ENCODE measurements at places on chromosomes 16 and 17.

GRCh38 chr17:69851736-69852135 is 223.3 kb upstream of the KCNJ16 start:
- no peak for DNase-seq

DNA sequence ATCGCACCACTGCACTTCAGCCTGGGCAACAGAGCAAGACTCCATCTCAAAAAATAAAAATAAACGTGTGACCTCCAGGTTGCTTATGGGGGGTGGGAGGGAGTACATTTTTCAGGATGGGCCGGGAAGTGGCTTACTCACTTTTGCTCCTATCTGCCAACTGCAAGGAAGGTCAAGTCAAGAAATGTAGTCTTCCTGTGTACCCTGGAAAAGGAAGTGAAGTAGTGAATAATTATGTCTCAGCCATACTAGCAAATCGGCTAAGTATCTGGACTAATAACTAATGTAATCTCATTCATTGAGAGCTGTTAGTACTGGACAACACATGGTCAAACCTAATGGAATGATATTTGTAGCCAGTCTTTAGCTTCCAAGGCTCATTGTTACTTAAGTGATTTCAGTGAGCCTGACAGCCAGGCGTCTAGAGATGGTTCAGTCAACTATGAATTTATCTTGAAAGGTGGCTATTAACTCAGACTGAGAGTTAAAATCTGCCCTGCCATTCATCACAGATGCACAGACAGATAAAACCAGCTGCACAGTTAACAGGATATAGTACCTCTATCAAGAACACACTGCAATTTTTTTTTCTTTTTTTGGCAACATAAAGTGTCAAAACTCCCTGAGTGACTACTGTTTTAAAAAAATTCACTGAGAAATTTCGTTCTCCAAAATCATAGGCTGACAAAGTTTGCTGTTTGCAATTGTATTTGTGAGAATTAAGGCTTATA is 3.7 kb upstream of the TACO1 start:
- no peak for DNase-seq

GRCh38 chr16:10738231-10739077 is 5.2 kb upstream of the NUBP1 start:
- DNase-seq, result no peak

GRCh38 chr16:9797306-9797705 is 384.9 kb downstream of the GRIN2A start:
- no peak for DNase-seq

DNA sequence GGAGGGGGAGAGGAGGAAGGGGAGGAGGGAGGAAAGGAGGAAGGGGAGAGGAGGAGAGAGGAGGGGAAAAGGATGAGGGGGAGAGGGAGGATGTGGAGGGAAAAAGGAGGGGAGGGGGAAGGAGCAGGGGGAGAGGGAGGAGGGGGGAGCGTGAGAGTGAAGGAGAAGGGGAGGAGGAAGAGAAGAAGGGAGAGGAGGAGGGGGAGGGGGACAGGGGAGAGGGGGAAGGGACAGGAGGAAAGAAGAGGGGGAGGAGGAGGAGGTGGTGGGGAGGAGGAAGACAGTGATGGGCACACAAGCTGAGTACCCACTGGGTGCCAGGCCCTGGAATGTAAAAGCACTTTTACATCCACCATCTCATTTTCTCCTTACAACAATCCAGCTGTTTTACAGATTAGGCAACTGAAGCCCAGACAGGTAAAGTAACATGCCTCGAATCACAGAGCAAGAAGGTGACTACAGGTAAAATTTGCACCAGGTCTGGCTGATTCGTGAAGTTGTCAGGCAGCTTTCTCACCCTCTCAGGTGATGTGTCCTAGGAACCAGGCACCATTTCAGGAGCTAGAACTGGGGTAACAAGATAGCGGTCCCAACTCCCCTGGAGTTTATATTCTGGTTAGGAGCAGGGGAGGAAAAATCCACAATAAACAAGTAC is 10.0 kb upstream of the LITAF start:
- DNase-seq, result no peak

DNA sequence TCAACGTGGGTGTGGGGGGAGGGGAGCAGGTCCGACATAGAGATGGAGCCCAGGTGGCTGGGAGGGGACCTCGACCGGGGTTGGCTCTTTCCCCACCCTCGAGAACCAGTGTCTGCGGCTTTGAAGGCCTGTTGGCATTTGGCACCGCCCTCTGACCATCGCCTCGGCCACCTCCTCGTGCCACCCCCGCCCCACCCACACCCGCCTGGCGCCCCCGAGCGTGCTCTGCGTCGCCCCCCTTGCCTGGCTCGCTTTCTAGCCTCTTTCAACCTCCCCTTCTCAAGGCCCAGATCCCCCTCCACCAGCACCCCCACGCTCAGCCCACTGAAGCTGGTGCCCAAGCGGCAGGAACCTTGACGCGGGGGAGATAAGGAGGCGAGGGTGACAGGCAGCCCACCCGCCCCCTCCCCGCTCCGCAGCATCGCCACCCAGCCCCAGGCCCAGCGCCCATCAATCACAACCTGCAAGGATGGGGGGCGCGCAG is 619 bp downstream of the CACNB1 start:
- no peak for DNase-seq

DNA sequence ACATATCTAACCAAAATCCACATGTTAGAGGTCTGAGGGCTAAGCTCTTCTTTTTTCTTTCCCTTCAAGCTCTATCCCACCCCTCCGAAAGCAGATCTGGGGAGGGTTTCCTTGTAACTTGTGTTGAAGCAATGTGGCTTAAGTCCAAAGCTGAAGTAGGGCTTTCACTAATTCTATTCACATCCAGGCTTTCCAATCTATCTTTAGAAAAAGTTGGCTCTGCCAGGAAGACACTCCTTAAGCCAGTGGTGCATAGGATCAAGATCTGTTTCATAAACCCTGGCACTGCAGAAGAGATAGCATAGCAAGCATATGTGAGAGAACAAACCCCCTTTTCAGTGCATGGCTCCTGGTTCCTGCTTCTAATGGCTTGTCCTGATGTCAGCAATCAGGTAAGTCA is 34.9 kb upstream of the DHX40 start:
- no peak for DNase-seq

GRCh38 chr17:64130559-64131001 is 636 bp upstream of the ERN1 start:
- peak; percentile 69 for DNase-seq

GRCh38 chr17:73478768-73479424 is 165.3 kb downstream of the SDK2 start:
- DNase-seq, result no peak

GRCh38 chr17:20787281-20787680 is 207.8 kb downstream of the CDRT15L2 start:
- no peak for DNase-seq

DNA sequence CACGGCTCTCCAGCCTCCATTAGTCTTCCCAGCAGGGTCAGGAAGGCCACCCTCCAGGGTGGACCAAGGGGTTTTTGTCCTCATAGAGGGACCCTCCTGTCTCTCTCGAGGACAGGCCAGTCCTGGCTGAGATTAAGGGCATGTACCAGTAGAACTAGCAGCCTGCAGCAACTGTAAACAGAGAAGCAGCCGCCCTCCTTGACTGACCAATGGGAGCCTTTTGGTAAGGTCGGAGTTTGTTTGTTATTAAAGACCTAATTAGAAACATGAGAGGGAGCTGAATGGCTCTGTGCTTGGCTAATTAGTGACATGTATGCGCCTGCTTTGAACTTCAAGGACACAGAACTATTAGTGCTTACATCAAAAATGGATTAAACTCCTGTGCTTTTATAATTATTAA is 80.0 kb downstream of the CCDC182 start:
- DNase-seq, result no peak

GRCh38 chr16:51237207-51237606 is 86.1 kb upstream of the SALL1 start:
- DNase-seq, result no peak

DNA sequence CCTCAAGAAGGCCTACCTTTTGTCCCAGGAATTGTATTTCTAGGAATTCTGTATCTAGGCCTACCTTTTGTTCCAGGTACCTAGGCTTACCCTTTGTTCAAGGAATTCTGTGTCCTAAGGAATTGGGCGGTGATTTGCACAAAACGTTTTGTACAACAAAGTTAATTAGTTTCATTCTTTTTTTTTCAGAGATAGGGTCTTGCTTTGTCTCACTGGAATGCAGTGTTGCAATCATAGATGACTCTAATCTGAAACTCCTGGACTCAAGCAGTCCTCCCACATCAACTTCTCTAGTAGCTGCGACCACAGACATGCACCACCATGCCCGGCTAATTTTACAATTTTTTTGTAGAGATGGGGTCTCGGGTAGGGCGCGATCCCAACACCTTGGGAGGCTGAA is 7.0 kb downstream of the CDR2L start:
- DNase-seq, result no peak

- DNase-seq, result no peak
Observed at GRCh38 chr17:46928467-46929261, 5.7 kb downstream of the GOSR2 start.

DNA sequence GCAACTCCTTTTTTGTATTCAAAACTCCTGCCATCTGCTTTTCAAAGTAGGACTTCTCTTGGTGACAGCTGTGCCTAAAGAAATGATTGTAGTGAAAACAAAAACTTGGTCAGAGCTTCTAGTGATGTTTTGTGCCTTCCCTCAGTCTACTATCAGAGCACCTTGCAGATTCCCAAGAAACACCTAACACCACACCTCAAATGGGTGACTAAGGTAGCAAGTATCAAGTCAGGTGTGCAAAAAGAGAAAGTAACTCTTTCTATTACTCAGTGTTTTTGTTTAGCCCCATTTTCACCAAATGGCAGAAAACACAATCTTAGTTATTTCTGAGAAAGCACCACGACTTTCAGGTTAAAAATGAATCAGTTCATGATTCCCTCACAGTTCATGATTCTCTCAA is 2.0 kb upstream of the PMFBP1 start:
- DNase-seq, result no peak

DNA sequence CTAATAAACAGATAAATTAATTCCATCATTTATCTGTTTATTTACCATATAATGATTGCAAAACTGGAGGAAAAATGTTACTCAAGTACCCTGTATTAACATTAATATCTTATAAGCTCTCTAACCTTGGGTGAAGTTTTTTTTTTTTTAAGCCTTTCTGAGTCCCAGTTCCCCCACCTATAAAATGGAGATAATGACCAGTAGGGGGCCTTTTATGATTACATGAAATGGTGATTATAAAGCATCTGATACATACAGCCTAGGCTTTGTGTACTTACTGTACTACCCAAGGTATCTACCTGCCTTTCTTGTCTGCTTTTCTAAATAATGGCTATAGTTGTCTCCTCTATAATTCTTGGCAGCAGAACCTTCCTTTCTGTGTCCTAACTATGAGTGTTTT is 22.6 kb downstream of the LRRC36 start:
- no peak for DNase-seq

DNA sequence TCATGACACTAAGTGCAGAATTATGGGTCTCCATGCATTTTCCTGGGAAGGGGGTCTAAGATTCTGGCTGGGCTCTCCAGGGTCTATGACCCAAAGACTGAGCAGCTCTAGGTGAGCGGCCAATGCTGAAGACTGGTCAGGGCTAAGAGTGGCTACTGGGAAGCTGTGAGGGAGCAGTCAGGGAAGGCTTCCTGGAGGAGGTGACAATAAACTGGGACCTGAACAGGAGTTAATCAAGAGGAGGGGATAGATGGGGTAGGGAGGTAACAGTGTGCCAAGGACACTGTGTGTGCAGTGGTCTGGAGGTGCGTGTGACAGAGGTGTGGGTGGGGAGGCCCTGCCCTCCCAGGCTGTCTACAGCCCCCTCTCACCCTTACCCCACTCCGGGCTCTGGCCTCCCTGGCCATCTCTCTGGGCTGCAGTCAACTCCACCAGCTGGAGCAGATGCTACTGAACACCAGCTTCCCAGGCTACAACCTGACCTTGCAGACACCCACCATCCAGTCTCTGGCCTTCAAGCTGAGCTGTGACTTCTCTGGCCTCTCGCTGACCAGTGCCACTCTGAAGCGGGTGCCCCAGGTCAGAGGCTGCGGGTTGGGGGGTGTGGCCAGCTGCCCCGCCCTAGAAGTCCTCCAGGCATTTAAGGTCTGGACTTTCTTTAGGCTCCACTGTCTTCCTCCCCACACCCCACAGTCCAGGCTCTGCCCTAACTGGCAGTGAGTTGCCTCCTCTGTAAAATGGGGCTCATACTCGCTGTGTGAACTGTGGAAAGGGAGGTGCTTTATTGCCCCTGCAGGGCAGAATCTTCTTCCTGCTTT is 20.4 kb downstream of the ADGRG5 start:
- no peak for DNase-seq

DNA sequence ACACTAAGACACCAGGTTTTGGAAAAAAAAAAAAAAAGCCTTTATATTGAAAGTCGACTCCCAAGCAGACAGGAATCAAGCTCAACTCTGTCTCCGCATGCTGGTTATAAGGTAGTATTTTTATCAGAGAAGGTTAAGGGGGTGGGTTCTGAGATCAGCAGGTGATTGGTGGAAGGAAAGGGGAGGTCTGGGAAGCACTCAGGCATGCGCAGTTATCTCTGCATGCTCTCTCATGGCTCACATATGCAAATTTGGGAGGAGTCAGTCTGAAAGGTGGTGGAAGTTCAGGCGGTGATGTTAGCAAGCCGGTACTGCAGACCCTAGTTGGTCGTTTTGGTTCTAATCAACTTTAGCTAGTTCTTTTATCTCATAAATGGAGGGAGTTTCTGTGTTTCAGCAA is 357.6 kb upstream of the C16orf82 start:
- no peak for DNase-seq

DNA sequence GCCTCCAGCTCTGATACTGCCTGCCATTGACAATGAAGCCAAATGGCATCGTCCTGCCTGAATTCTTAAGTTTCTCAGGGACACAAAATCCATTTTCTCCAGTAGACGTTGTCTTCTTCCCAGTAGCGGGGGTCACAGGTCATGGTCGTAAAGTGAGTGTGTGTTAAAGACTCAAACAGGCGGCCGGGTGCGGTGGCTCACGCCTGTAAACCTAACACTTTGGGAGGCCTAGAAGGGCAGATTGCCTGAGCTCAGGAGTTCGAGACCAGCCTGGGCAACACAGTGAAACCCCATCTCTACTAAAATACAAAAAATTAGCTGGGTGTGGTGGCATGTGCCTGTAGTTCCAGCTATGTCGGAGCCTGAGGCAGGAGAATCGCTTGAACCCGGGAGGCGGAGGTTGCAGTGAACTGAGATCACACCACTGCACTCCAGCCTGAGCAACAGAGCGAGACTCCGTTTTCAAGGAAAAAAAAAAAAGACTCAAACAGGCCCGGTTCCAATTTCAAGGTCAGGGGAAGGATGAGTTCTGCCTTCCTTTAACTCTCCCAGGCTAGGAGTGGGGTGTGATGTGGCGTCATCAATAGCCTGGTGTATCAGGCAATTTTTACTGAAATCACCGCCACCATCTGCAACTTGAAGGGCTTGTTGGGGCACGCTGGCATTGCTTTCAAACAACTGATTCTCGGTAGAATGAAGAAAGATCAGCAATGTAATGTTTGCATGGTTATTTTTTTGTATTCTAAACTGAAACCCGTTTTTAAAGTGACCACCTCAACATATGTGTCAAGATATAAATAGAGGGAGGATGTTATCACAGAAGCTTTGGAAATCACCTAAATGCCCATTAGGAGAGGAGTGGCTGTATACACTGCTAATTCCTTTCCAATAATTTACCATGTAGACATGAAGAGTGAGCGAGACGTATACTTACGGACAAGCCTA is 91.0 kb downstream of the WSCD1 start:
- DNase-seq, result no peak

- DNase-seq, result no peak
Observed at GRCh38 chr16:15529673-15530072, 95.3 kb downstream of the BMERB1 start.

GRCh38 chr17:40803617-40804082 is 3.9 kb upstream of the KRT28 start:
- peak; percentile 75 for DNase-seq

Measured in natural killer cell treated with Interleukin-12 subunit alpha and Interleukin-12 subunit beta and Interleukin-15 and Interleukin-18, amount 100 ng/mL, for 72 hours (primary cell).